ENCODE measurements at places on chromosomes 12 and 14.

- no peak for DNase-seq
These were observed 79.0 kb downstream of the PLCZ1 start for GRCh38 chr12:18658829-18659228.

- DNase-seq = no peak
These were observed 13.0 kb upstream of the LEMD3 start for GRCh38 chr12:65156366-65156841.

DNA sequence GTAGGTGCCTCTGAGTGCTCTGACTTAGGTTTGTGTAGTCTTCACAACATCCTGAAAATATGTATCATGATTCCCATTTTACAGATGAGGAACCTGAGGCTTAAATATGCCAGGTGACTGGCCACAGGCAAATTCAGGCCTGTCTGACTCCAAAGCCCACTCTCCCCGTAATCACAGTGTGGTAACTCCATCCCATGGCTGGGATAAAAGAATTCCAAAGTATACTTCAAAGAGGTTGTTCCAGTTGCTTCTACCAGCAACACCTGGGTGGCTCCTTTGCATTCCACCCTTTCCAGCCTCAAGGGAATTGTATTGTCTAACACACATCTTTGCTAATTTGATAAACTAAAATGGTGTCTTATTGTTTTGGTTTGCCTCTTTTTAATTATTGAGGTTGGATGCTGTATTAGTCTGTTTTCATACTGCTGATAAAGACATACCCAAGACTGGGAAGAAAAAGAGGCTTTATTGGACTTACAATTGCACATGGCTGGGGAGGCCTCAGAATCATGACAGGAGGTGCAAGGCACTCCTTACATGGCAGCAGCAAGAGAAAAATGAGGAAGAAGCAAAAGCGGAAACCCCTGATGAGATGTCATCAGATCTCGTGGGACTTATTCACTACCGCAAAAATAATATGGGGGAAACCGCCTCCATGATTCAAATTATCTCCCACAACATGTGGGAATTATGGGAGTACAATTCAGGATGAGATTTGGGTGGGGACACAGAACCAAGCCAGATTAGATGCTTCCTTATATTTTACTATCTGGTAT, 9.9 kb upstream of the CHST11 start:
- no peak for DNase-seq

DNA sequence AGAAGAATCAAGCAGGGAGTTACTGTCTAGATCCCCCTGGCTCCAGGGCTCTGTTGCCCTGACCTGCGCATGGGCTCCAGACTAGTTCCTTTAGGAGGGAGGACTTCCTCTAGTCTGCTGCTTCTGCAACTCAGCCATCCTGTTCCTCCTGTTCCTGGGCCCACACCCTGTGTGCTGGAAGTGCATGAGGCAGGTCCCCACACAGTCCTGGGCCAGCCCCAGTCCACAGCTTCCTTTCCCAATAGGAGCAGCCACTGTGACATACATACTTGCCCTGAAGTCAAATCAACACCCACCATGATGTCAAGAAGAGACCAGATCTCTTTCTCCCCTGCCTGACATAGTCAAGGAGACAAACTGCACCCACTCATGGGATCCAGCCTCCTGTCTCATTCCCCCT, 1.3 kb downstream of the SDR9C7 start:
- no peak for DNase-seq

- DNase-seq = no peak
These were observed 31.6 kb downstream of the NGB start for GRCh38 chr14:77239412-77239811.

DNA sequence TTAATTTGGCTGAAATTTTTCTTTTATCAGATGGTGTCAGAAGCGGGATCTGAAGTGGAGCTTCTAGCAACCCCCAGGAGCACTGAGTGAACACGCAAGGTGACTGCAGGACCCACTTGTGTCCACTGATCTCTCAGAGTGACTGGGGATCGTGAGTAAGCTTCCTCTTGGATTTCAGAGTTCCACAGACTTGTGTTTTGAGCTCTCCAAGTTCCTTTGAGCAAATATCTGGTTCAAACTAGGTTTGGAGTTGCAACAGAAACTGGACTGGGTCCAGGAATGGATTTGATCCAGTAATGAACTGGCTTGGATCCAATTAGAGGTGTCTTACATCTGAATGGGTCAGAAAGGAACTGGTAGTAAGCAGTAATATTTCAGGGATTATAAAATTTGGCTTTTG, 24.7 kb upstream of the B4GALNT1 start:
- no peak for DNase-seq

DNA sequence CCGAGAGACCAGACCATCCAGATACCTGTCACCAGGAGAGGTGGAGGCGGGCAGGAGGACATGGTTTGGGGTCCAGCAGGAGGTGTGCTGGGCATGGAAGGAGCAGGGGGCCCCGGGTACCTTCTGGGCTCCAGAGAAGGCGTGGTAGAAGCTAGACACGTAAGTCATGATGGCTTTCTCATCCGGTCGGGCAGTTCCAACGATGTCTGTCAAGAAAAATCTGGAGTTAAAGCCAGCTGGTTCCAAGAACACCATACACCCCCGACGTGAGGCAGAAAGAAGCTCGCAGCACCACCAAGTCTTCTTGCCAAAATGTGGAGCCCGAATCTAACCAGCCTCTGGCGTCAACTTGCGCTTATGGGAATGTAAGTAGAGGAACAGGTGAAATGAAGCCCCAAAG, 76.7 kb downstream of the ACTN1 start:
- DNase-seq = no peak

DNA sequence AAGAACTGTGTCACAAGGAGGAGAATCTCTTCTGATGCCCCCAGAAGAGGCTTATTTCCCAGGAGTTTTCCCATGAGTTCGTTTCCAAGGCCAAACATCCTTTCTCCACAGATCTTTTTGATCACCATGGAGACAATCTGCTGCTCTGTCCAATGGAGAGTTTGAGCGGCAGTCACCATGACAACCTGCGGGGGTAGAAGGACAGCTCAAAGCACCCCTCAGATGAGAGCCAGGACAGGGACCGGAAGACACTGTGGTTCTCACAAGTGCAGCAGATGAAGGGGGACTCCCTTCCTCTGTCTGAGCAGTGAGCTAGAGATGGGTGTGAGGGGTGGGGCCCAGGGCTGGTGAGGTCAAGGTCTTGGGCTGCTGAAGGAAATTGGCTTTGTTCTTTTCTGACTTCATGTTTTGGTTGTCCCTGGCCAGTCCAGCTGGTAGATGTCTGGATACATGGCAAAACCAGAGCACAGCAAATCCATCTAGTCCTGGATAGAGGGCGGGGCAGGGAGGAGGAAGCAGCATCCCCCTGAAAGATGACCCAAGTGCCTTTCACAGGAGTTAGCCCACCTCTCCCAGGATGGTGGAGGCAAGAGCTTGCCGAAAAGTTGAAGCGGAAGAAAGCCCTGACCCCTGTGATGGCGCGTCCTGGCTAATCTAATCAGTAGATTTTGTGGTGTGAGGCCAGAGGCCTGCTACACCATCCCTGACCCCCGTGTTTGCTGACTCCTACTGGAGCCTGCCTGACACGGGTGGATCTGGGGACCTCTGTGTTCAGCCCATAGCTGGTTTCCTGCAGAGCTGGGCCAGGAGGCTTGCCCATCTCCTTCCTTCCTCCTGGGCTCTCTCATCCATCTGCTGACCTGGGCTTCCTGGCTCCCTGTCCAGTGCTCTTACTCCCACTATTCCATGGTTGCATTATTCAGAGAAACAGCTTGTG, 24.4 kb downstream of the DHRS2 start:
- DNase-seq = no peak

DNA sequence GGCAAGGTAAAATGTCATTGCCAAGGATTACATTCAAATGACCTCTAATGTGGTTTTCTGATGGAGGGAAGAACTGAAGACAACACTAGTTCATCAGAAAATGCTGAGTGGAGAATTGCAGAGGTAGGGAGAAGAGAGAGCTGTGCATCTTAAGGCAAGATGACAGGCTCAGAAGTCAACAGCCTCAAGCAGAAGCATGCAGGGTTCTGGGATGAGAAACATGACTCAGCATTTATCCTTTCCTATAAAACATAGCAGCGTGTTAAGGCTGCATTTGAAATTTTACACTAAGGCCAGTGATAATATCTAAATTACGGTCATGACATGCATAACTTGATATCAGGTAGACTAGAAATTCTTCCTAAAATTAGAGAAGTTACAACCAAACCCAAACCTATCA, 53.7 kb upstream of the DYRK2 start:
- DNase-seq = no peak
